ENCODE measurements at places on chromosomes 7 and 10. TPM values are rescaled to one million over a fixed set of nuclear protein-coding genes. Genes with fewer than 3 reads are reported as not detected.

PIP gene
- not detected for total RNA-seq

MYOZ1 gene
- not detected for total RNA-seq

GRCh38 chr7:116776610-116777289, 85.6 kb upstream of the CAPZA2 start:
- DNase-seq, result peak; percentile 94

- DNase-seq, result no peak
These were observed 92.4 kb upstream of the KMT2E start for GRCh38 chr7:104921596-104921995.

DNA sequence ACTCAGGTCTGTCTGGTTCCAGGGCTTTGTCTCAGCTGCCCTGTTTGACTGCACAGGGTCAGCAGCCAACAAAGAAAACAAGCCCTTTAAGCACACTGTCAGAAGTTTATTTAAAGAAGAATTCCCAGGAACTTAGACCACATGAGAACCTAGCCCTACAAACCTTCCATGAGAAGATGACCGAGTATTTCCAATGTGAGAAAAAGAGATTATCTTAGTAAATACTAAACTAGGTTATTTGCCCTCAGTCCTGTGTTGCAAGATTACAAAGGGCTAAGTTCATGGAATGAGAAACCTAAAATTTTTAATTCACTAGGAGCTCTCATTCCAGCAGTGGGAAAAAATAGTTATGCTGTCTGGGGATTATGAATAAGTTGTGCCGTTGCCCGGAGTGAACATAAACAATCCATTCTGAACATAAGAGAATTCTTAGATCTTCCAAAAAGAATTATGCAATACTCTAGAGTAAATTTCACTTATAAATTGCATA, 46.7 kb downstream of the NOC3L start:
- no peak for DNase-seq

GRCh38 chr10:35783305-35783838, 141.3 kb upstream of the FZD8 start:
- peak; percentile 92 for DNase-seq

DNA sequence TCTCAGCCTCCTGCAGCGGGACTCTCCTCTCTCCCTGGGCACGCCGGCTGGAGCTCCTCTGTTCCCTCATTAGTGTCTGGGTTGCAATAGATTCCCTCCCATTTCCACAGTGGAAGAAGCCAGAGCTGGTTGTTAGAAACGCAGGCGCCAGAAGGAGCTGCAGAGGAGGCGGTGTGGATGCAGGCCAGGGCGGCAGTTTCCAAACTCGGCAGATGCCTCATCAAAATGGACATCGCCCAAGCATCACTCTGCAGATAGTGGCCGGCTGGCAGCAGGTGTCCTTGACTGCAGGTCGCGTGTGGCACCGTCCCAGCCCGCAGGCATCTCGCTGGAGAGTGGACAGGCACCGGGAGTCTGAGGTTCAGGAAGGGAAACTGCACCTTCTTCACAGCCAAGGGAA, 201.8 kb downstream of the TCERG1L start:
- DNase-seq, result no peak

SPAM1 gene
- total RNA-seq, result not detected

- no peak for DNase-seq
These were observed 48.7 kb downstream of the COL13A1 start for GRCh38 chr10:69850440-69850839.

CPVL gene
- total RNA-seq, result not detected

SLC26A5 gene
- not detected for total RNA-seq

TMEM236 gene
- 0.14 TPM for total RNA-seq

DNA sequence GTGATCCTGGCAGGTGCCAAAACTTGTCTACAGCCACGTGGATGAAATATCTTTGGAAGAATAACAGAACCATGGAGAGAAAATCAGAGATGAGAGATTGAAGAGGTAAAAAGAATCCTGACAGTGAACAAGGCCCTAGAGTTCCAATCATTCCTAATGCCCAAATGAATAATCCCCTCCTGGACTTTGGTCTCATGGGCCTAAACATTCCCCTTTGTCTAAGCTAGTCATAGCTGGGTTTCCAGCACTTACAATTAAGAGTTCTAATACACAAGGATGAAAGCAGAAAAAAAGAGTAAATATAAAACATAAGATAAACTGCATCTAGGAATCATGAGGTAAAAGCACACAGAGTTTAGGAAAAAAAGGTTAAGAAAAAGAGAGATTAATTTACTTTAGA, 40.2 kb downstream of the ARHGAP12 start:
- DNase-seq, result no peak

DNA sequence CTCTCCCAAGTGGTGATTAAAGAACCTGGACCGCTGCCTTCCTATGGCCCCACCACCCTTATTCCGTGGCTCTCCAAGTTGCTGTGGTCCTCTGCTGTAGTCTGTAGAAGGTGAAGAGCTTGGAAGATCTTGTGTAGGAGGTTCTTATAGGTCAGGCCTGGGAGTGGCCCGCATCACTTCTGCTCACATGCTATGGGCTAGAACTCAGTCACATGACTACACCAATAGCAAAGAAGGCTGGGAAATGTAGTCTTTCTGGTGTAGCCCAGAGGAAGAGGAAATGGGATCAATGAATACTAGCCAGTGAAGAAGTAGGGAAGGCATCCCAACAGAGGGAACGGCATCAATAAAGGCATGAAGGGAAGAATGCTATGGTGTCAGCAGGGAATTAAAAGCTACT, 41.3 kb upstream of the AOAH start:
- DNase-seq, result no peak

- DNase-seq, result no peak
These were observed 2.2 kb upstream of the CHCHD1 start for GRCh38 chr10:73779539-73780197.

UCN3 gene
- total RNA-seq, result not detected

GRCh38 chr10:131792011-131792651, 108.7 kb upstream of the PPP2R2D start:
- DNase-seq, result no peak

PLPP4 gene
- total RNA-seq, result 6.8 TPM

ZNF239 gene
- 4.7 TPM for total RNA-seq

DNA sequence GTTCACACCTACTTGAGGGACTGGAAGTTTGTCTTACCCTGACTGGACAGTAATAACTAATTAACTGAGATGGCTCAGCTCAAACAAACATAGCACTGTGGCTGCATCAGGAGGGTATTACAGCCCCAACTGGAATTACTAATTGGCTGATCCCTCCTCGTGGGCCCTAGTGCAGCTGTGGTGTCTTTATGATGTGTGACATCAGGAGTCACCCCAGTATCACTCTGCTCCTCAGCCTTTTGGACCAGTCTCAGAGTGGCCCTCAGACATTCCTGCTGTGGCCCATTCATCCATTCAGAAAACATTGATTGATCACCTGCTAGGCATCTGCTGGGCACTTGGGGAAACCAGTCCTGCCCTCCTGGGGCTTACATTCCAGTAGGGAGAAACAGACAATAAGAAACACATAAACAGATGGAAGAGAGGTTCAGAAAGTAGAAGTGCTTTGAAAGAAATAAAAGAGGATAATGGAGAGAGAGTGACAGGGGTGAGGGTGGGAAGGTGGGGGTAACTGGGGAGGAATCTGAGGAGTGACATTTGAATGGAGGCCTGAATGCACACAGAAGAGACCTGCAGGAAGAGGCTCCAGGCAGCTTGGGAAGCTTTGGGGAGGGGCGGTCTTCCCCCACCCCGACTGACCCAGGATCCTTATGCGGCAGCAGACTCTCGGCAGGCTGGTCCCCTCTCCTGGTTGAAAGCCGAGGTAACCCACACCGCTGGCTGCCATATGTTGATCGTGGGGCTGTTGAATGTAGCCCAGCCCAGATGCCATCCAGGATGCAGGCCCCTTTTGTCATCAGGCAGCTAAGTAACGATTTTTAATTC, 113.1 kb downstream of the C10orf105 start:
- no peak for DNase-seq

GIMAP6 gene
- not detected for total RNA-seq

DNA sequence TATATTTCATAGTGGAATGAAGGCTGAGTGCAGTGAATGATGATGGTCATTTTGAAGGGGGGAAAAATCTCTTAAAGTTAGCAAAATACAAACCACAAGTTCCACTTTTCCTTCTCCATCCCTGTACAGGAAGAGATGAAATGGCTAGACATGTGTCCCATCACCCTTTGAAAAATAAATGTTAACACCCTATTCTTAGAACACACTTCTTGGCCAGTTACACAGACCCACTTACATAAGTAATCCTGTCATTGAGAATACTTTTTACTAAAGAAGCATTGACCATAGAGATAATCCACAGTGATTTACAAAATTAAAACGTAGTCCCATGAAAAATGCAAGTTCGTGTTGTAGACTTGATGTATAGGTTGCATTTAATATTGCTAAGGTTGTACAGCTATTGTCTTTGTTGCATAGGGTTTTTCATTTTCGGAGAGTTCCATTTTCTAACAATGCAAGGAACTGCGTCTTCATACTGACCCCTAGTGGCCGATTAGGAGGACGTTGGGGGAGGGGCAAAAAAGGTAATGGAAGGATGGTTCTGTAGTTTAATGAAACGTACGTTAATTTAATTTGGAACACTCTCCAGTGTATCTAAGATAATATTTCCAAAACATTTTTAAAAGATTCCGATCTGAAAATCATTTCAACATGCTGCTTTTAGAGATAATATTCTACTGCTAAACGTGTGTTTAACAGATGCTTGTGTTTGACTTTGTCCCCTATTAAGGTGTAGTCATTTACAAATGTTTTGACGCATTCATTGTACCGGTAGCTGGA, 60.9 kb downstream of the ARMC3 start:
- peak; percentile 63 for DNase-seq

DNA sequence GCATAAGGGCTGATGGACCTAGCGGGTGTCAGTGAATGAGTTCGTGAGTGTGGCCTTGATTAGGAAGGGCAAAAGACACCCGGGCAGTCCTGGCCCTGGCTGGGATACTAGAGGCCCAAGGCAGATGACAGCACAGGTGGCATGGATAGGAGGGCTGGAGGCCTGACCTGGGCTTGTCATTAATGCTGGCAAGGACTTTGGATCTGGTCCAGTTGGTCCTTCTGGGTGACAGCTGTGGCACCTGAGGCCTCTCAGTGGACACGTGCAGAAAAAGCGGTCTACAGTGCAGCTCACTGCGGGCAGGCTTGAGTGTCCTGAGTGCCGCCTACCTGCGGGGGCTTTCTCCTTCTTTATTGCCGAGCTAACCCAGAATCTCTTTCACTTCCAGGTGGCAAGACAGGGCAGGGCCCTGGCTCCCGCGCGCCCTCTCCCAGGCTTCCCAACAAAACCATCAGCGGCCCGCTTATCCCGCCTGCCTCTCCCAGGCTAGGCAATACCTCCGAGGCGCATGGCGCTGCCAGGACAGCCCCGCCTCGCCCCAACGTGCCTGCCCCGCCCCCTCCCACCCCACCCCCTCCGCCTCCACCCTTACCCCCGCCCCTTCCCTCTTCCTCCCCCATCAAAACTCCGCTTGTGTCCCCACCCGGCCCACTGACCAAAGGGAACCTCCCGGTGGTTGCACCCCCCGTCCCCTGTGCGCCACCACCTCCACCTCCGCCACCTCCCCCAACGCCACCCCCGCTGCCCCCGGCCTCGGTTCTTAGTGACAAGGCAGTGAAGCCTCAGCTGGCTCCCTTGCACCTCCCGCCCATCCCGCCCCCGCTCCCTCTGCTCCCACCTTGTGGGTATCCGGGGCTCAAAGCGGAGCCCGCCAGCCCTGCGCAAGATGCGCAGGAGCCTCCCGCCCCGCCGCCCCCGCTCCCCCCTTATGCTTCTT, 77.4 kb downstream of the WIPF3 start:
- DNase-seq, result no peak

GRCh38 chr10:66782776-66783175, 143.1 kb upstream of the LRRTM3 start:
- no peak for DNase-seq

DNA sequence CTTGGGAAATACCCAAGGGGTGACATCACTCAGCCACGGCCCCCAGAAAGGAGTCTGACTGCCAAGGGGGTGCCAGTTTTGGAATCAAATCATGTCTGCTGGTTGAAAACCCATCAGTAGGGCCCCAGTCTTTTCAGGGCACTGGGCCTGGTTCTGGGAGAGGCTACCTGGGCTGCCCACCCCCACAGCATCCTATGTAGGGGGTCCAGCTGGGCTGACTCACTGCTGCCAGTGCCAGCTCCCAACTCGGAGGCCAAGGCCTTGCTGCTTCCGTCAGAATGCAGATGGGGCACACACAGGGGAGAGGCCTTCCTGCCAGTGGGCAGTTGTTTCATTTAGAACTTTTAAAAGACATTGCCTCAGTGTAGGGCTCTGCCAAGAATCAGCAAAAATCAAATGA, 39.5 kb upstream of the DMBT1 start:
- no peak for DNase-seq

DNA sequence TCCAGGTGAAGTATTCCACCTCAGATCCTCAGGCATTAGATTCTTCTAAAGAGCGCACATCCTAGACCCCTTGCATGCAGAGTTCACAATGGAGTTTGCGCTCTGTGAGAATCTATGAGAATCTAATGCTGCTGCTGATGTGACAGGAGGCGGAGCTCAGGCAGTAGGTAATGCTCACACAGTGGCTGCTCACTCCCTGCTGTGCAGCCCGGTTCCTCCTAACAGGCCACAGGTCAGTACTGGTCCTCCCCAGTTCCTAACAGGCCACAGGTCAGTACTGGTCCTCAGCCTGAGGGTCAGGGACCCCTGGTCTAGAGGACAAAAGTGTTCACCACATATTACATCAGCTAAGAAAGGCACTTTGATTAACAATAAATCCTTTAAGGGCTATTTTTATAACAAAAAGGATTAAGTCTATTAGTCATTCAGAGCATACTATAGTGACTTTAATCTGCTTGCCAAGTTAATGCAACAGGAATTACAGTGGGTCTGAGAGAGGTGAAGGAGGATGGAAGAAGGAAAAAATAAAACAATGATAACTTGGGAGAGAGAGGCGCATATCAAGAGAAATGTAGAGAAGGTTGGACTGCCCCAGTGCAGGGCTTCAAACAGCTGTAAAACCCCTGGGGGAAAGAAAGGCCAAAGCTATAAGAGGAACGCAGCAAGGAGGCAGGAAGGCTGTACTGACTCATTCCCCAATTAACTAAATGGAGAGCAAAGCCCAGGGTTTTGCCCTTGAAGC, 49.2 kb downstream of the CUL2 start:
- no peak for DNase-seq

DNA sequence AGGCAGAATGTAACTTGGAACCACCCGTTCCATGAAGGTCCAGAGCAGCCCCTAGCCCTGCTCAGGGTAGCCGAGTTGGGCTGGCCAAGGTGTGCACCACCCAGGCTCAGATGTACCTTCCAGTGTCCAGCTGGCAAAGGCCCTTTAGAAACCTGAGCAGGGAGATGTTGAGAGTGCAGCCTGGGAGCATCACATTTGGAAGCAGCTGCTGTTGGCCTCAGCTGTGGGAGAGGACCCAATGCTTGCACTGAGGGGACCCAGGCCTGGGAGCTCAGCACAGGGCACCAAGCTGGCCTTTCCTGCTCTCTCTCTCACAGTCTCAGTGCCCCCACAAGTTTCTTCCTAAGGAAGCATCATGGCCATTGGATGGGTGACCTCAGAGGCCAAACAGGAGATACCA, 33.5 kb downstream of the ANXA8 start:
- no peak for DNase-seq

GRCh38 chr7:69430384-69431021, 167.8 kb upstream of the AUTS2 start:
- DNase-seq, result peak; percentile 44

NPC1L1 gene
- total RNA-seq, result not detected

Data from Caki2 (cell line).